ENCODE measurements at places on chromosomes 1 and 21.
A peak's percentile ranks its signal among the peaks of the same experiment; 100 is the strongest.

DNA sequence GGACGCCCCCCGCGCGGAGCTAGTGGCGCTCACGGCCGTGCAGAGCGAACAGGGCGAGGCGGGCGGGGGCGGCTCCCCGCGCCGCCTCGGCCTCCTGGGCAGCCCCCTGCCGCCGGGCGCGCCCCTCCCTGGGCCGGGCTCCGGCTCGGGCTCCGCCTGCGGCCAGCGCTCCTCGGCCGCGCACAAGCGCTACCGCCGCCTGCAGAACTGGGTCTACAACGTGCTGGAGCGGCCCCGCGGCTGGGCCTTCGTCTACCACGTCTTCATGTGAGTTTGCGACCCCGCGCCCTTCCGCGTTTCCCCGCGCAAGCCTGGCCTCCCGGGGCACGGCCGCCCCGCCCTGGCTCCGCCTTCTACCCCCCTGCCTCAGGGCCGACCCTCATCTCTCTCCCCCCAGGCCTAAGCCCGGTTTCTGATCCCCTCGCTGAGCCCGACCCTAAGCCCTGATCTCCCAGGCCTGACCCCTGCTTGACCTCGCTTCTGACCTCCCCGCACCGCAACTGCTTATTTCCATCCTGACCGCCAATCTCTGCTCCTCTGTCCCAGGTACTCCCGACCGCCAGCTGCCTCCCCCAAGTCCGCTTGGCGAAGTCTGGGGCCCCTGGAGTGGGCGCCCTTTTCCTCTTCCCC lies 669 bp downstream of the KCNQ4 start:
- DNase-seq = no peak

DNA sequence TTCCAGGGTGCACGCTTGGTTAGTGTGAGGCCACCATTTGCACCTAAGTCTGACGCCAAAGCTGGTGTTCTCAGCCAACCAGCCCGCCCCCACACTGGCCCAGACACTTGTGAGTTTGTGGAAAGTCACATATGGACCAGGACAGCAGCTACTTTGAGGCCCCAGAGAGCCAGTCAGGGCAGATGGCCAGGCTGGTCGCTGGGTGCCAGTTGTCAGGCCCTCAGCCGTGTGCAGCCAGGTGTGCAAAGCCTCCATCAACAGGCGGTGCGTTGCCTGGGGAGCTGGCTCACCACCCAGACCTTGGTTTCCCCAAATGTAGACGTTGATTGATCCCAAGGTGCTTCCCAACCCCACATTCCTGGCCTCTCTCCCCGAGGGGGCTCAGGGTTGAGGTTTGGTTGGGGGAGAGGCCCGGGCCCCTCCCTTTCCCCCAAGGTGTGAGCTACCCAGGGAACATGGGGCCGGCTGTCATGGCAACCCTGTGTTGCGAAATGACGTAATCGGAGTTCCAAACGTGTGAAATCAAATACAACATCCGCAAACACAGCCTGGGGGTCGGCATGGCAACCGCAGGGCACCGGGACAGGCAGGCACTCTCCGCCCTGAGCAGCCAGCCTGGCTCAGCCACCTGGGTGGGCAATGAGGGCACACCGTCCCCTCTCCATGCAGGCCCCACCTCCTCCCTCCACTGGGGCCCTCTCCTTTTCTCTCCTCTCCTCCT lies 42.2 kb upstream of the WNT4 start:
- no peak for DNase-seq

- DNase-seq = peak; percentile 26
Measured at GRCh38 chr1:229625071-229625914, 629 bp downstream of the TAF5L start.

GRCh38 chr1:243433737-243434370 lies 178.0 kb downstream of the SDCCAG8 start:
- peak; percentile 10 for DNase-seq

- peak; percentile 95 for DNase-seq
Measured at GRCh38 chr1:94020764-94021579, 100.0 kb downstream of the ABCA4 start.

- no peak for DNase-seq
Measured at GRCh38 chr1:27519331-27520258, 29.6 kb upstream of the WASF2 start.

DNA sequence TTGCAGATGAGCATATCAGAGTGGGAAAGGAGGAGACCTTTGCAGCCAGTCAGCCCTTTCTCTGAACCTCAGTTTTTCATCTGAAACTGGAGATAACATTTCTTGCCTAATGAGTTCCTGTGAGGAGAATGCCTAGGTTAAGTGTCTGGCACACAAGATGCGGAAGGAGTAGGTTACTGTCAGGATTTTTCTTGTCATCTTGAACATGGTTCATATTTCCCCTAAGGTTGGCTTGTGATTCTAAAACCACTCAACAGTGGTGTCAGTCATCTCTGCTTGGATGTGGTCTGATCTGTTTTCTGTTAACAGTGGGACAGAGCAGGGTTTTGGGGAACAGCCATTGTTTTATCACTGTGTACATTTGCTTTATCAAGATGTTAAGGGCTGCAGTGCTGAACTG lies 70.6 kb downstream of the TGFB2 start:
- no peak for DNase-seq

DNA sequence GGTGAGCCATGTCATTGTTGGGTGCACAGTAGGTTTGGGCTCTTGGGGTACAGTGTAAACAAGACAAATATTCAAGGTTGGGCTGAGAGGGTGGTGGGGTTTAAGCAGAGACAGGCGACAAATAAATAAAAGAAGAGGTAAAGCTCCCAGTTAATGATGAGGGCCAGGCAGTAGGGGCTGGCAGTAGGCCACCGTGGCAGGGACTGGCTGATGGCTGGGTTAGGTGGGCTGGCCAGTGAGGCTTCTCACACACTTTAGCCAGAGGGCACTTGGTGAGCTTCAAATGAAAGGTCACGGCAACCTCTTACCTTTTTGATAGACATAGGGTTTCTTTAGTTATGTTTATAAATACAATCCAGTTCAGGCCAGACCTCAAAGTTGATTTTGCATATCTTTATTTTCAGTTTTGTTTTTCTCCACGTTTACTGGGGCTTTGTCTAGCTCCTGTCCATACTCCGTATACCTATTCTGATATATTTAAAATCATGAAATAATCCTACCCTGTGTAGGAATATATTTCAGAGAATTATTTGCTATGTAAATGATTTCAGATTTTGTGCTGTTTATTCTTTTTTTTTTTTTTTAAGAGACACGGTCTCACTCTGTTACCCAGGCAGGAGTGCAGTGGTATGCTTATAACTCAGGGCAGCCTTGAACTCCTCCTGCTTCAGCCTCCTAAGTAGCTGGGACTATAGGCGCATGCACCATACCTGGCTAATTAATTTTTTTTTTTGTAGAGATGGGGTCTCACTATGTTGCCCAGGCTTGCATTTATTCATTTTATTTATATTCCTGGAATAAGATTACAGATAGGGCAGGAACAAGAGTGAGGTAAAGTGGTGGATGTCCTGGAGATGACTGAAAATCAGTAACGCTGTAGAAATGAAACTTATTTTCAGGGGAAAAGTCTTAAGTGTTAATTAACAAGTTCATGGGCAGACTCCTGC lies 122.7 kb downstream of the RYR2 start:
- no peak for DNase-seq

DNA sequence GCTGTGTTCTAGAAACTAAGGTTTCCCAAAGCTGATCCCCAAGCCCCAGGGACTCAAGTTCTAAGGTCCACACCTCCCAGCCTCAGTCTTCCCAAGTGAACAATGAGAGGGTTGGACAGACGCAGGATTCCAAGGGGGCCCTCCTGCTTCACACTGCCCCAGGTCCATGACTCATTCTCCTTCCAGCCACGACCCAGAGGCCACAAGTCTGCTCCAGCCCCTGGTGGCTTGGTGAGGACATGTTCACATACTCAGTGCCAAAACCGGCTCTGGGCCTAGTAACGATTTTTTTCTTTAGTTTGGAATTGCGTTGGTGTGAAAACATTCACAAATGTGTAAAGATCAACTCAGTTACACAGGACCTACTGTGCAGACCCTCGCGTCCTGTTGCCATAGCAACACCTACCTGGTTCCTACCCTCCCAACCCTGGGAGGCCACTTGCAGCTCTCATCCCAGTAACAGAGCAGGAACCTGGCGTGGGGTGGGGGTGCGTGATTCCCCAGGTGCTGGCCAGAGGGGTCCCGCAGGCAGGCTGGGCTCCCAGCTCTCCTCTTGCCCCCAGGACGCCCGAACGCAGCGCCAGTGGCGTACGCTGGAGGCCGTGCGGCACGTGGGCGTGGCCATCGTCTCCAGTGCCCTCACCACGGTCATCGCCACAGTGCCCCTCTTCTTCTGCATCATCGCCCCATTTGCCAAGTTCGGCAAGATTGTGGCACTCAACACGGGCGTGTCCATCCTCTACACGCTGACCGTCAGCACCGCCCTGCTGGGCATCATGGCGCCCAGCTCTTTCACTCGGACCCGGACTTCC lies 57.0 kb downstream of the DISP3 start:
- no peak for DNase-seq

DNA sequence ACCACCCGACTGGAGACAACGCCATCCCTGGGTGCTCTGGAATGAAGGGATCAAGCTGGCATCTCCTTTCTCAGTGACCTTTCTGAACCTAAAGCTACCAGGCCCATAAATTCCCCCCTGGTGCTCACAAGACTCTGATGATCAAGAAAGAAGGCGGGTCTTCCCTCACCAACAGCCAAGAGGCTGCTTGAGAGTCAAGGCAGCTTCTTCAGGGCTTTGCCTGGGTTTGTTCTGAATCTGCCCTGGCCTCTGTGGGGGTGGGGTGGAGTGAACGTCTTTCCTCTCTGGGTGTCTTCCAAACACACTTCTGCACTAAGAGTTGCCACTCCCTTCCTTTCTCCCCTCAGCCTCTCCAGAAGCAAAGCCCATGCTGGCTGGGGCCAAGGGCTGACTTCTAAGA lies 36.1 kb downstream of the CD247 start:
- no peak for DNase-seq

DNA sequence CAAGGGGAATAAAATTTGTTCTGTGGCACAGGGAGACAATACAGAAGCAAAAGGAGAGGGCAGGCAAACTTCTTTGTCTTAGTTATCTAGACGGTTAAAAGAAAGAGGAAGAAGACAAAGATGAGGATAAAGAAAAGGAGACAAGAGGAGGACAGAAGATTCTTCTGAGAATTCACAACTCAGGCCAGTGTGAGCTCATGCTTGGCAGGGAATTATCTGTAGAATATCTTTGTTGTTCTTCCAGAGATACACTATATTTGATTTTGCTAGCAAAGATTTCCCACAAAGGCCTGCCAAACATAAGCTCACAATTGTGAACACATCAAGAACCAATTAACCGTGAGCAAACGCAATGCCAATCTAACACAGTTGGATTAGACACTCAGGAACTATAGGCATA lies 21.4 kb downstream of the SLC16A1 start:
- DNase-seq = no peak

DNA sequence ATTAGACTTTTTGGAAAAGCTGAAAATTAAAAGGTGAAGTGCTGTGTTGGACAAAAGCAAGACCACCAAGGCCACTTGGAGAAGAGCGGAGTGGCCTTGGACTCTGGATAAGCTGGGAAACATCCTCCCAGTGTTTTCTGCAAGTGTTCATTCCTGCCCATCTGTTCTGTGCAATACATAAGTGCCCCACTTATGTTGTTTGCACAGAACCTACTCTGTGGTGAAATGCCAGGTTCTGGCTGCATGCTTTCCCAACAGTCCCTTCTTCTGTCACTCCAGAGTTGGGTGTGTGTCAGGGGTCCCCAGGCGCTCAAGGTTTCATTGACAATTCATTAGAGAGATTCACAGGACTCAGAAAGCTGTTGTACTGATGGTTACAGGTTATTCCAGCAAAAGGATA lies 30.3 kb downstream of the NHLH2 start:
- no peak for DNase-seq

DNA sequence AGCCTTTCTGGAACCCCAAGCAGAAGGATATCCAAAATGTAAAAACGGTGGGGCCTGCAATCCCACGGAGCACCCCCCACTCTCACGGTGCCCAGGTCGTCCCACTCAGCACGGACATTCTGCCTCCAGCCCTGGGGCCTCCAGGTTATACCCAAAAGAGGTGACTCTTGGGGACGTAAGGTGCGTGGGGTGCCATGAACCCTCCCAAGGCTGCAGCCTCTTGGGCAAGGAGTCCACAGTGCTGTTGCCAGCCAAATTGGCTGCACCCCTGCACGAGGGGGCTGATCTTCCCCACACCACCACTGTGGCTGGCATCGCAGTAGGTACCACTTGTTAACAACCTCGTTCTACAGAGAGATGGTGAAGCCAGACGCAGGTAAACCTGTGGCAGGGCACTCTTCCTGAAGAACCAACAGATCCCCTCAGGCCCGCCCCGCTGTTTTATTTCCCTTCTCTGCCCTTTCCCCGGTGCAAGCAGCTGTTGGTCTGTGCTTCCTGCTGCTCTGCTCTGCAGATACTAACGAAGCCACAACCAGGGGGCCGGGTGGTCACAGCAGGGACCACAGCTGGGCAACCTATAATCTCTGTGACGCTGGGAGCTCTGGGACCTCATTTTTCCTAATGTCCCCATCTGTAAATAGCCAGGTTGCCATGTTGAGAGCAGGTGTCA lies 8.7 kb downstream of the TFF3 start:
- DNase-seq = no peak

GRCh38 chr1:57889676-57890320 lies 465.9 kb upstream of the DAB1 start:
- peak; percentile 93 for DNase-seq

DNA sequence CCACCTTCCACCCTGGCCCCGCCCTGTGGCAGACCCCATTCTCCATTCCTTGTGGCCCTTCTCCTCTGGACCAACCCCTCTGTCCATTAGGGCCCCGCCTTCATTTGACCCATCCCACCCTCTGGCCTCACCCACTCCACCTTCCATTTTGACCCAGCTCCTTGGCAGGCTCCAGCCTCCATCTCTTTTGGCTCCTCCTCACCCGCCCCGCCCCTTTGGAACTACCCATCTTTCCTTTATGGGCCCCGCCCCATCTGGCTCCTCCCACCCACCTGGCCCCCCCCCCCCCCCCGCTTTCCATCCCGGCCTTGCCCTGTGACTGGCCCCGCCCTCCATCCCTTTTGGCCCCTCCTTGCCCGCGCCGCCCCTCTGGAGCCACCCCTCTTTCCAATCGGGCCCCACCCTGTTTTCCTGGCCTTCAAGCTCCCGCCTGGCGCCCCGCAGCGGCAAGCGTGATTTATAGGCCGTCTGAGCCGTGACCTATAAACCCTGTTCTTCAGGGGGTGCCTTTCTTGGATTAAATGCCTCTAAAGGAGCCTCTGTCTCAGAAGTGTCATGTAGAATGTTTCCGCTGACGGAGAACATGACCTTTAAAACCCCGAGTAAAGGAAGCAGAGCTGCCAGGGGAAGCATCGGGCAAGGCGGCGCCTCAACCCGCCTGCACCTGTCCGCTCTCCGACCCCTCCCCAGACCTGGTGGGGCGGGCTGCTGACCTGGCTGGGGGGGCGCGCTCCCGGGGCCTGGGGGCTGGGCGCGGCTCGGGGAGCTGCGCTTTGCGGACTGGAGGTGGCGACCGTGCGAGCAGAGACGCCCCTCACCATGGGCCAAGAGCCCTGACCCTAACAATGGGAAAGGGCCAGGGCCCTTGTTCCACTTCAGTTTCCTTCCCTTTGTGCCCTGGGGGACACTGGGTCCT lies 178.0 kb downstream of the CAMTA1 start:
- DNase-seq = no peak

GRCh38 chr1:241582921-241583321 lies 50.7 kb downstream of the KMO start:
- DNase-seq = no peak

GRCh38 chr1:175394739-175395138 lies 202.2 kb upstream of the KIAA0040 start:
- DNase-seq = no peak
